Activated T-helper 2 cell treated with anti-CD3 and anti-CD28 coated beads, Interferon-gamma antibody, Interleukin-2, Interleukin-4, amounts not matched to agents 10 μg/mL and 5 μg/mL and 100 μg/mL, durations not matched to agents 14 hours and 24 hours and 36 hours (primary cell): ENCODE measurements at places on chromosomes 11 and 22. TPM values are rescaled to one million over a fixed set of nuclear protein-coding genes. Genes with fewer than 3 reads are reported as not detected.

- no peak overlapping the region for H3K4me3 ChIP-seq
- H3K36me3 ChIP-seq: no peaks in the 10 kb centered on the region
- H3K27me3 ChIP-seq: no peaks in the 10 kb centered on the region
- H3K27ac ChIP-seq: no peak overlapping the region
- no peaks in the 10 kb centered on the region for H3K4me1 ChIP-seq
Observed at GRCh38 chr22:27534720-27535125, 266.8 kb downstream of the MN1 start.

TMPRSS5 gene
- total RNA-seq: 0.48 and 1.0 TPM in 2 replicates

GRCh38 chr22:41237707-41238569 lies 2.8 kb downstream of the CHADL start:
- peaks cover 2% of the 10 kb centered on the region for H3K27me3 ChIP-seq
- DNase-seq: peak; percentile 77
- no peak overlapping the region for H3K4me3 ChIP-seq
- H3K4me1 ChIP-seq: peaks cover 3% of the 10 kb centered on the region

- H3K27me3 ChIP-seq: no peaks in the 10 kb centered on the region
- H3K27ac ChIP-seq: peak overlapping the region; percentile 84
- H3K36me3 ChIP-seq: no peaks in the 10 kb centered on the region
- peaks cover 8% of the 10 kb centered on the region for H3K4me1 ChIP-seq
- peak overlapping the region; percentile 83 for H3K4me3 ChIP-seq
- peak; percentile 63 for DNase-seq
Observed at GRCh38 chr22:36977401-36977861, 41.8 kb downstream of the TST start.

PRG2 gene
- total RNA-seq: 0.18 TPM in 1 of 2 replicates, not detected in the other

TUBA8 gene
- total RNA-seq: 1.8 and 2.3 TPM in 2 replicates
